ENCODE measurements at places on chromosomes 4 and X.

GRCh38 chr4:176775338-176775737 is 17.4 kb downstream of the VEGFC start:
- DNase-seq, result no peak

DNA sequence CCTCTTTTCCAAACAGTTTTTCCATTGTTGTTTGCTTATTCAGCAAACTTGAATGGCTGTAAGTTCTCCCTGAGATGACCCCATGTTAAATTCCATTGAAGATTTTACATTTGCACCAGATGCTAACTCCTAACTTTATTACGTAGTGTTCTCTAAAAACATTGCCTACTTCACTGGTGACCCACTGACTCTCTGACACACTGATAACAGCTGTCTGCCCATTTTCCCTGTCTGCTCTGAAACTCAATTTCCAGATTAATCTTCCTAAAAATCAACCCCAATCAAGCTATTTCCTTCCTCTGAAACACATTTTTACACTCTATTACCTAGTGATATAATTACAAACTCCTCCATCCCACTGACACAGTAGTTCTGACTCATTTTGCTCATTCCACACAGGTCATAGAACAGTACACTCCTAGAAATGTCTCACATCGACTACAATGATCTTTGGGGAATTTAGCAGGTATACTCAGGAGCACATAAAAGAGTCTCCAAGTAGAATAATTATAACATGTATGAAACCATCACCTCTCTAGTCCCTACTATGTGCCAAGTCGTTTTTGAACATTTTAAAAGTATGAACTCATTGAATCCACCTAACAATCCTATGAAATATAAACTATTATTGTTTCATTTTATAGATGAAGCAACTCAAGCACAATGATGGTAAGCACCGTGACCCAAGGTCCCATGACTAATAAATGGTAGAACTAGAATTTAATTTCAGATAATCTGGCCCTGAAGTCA is 210.9 kb downstream of the SLIT2 start:
- no peak for DNase-seq

- no peak for DNase-seq
These were observed 8.0 kb upstream of the HNRNPD start for GRCh38 chr4:82381661-82382296.

- DNase-seq, result no peak
These were observed 260.8 kb upstream of the TENM3 start for GRCh38 chr4:181982437-181982836.

DNA sequence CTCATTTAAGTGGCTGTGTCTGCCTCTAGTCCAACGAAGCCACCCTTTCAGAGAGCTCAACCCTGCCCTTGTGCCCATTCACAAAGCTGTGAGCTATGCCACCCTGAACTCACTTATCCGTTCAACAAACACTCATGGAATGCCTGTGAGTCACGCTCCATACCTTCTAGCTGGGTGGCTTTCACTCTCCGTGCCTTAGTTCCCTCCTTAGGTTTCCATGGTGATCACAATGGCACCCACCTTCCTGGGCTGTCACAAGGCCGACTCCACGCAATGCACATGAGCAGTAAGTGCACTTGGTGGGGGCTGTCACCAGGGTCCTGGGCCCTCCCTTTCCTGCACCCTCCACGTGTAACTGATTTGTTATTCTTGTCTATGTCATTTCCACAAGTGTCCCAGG is 37.2 kb upstream of the PPP2R2C start:
- DNase-seq, result no peak

DNA sequence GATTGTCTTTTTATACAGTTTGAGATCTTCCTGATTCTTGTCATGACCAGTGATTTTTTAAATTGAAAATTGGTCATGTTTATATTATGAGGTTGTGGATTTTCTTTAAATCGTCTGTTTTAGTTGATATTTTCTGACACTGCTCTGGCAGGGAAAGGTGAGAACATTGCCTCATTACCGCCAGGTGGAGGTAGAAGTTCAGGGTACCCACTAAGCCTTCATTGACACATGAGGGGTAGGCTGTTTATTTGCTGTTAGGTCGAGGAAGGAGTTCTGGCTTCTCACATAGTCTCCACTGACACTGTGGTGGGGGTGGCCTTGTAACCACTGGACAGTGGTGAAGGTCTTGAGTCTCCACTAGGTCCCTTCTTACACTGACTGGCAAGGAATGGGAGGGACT is 117.6 kb upstream of the GPR101 start:
- no peak for DNase-seq

- DNase-seq, result no peak
These were observed 203.7 kb downstream of the AFAP1 start for GRCh38 chr4:7735961-7736360.

GRCh38 chr4:150237110-150237872 is 159.0 kb downstream of the DCLK2 start:
- DNase-seq, result no peak

DNA sequence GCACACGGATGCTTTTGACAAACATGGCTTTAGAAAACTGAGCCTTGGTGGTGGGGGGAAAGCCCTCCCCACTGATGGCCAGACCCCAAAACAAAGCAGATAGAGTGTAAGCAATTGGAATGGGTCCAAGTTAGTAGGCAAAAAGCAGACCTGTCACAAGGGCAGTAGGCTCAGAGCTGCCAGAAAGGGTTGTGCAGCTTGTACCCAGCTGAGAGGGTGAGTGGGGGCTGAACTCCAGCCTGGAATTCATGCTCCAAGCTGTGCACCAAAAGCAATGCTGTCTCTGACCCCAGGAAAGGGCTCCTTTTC is 101.1 kb upstream of the TEX13D start:
- DNase-seq, result no peak

Measured in stimulated activated CD8-positive, alpha-beta memory T cell treated with anti-CD3 and anti-CD28 coated beads, Interleukin-4, amount 100 ng/mL, for 4 hours (primary cell).